ENCODE measurements at places on chromosomes 16 and 17.

GRCh38 chr16:13571036-13571435, 348.9 kb upstream of the ERCC4 start:
- DNase-seq = no peak

DNA sequence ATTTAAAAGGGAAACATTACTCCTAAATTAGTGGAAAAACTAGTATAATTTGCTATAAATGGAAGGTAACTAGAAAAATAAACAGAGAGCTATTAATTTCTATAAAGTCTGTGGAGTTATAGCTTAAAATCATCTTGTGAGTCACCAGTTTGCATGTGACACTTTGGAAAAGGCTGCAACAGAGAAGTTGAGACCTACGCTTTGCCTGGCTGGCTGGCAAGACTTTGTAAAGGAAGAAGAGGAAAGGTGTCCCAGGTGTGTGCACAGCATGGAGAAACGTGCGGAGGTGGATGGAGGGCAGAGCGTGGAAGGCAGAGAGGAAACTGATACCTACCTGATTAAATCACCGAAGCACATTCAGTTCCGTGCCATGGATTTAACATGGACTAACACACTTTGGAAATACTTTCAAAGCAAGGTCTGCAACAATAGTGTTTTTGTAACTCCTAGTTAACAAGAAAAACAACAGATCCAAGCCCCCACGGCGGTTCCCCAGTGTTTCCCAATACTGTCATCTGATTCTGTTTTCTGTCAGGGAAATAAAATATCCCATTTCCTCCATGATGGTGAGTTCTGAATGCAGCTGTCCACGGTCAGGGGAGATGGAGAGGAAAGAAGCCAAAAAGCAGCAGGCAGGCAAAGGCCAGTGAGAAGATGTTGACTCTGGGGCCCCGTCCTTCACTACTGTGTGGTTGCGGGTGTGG, 134.8 kb downstream of the XYLT1 start:
- DNase-seq = no peak

DNA sequence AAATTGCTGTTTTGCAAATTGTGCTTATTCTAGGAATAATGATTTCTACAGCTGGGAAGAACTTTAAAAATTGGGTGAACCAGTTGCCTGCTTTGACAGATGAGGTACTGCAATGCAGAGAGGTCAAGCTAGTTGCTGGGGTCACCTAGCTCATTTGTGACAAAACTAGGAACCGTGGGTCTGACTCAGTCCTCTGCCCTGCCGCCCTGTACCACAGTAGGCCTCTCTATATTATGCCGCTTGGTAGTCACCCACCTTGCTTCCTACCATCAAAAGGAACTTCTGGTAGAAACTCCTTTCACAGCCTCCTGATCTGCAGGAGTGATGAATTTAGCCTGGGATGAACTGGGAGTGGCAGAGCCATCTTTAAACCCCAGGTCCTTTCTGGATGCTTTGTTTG, 105.7 kb downstream of the PITPNC1 start:
- DNase-seq = no peak

GRCh38 chr17:41835800-41836549, at the start of gene NT5C3B:
NT5C3B (minus strand) TSS chr17:41836232; CDS start chr17:41836193, 39 bp downstream.
- DNase-seq = no peak

- DNase-seq = no peak
Measured at GRCh38 chr16:66740010-66740409, 11.4 kb downstream of the DYNC1LI2 start.

DNA sequence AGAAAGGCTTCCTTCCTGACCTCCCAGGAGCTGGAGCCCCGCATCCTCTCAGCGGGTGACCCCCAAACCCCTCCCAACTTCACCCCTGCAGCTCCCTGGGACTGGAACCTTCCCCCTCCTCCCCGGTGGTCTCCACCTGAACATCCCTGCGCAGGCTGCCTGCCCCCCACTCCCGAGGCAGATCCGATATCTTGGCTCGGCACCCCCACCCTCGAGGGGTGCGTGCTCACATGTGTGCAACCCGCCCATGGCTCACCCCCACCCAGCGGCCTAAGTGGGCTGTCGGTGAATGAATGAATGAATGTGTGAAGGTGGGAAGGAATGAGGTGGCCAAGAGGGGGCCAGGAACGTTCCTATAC, 39.7 kb downstream of the SLC7A5 start:
- DNase-seq = no peak

GRCh38 chr17:40179923-40180659, 2.8 kb downstream of the RAPGEFL1 start:
- DNase-seq = peak; percentile 25

DNA sequence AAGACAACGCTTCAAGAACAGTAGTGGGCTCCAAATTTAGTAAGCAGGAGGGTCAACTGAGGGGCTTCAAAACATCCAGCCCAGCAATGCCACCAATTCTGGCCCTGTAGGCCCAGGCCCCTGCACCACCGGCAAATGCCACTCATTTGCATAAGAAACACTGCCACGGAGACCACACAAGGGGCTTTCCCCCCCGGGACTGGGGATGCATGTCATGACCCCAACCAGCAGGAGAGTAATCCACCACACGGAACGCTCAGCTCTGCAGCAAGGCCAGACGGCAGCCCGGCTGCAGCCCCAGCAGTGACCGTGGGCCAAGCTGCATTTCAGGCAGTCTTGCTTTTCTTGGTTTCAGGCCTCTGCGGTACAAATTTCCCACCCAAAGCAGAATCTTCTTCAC, 14.1 kb downstream of the TMEM11 start:
- no peak for DNase-seq

- DNase-seq = no peak
Measured at GRCh38 chr16:24514096-24514495, 25.3 kb upstream of the RBBP6 start.

GRCh38 chr16:65148804-65149203, 26.9 kb upstream of the CDH11 start:
- no peak for DNase-seq

DNA sequence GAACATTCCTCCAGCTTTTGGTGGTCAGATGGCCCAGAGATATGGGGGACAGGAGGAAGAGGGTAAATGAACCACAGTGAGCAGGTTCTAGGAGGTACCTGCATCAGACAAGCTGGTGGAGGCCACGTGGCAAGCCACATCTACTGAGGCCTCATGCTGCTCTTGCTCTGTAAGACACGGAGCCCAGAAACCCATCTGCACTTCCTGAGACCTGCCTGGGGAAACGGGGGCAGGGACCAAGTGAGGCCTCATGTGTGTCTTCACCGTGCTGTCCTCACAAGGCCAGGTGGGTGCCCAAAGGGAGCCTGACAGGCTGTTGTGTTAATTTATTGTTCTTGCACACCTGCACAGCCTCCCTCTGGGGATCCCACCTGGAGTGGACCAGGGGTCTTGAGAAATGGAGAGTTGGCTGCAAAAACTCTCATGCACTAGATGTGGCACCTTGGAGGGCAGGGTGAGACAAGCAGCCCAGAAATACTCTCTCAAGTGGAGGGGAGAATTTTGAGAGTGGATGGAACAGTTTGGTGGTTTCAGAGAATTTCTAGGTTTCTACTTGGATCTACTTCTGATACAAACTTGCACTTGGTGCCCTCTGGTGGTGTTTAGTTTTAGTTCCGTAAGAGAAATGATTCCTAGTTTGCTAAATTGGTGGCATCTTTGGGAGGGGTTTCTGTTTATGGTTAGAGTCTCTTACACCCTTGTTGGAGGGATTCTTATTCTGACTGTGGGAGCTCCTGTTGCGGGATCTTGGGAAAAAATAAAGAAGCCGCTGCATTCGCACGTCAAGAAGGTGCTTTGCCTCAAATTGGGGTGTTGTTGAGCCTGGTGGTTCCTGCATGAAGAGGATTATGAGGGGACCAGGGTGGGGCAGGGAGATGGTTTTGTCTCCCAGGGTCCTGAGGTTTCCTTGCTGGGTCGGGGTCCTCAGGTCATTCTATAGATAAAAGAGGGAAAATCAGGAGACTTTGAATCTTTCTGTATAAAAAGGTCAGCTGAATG, 47.5 kb downstream of the SLC6A2 start:
- DNase-seq = peak; percentile 53

GRCh38 chr17:17413215-17413792, 63.5 kb upstream of the MED9 start:
- DNase-seq = no peak

- no peak for DNase-seq
Measured at GRCh38 chr17:50920041-50920410, 53.9 kb upstream of the TOB1 start.
